HCT116 (cell line): ENCODE measurements at places on chromosomes 6 and 20.

DNA sequence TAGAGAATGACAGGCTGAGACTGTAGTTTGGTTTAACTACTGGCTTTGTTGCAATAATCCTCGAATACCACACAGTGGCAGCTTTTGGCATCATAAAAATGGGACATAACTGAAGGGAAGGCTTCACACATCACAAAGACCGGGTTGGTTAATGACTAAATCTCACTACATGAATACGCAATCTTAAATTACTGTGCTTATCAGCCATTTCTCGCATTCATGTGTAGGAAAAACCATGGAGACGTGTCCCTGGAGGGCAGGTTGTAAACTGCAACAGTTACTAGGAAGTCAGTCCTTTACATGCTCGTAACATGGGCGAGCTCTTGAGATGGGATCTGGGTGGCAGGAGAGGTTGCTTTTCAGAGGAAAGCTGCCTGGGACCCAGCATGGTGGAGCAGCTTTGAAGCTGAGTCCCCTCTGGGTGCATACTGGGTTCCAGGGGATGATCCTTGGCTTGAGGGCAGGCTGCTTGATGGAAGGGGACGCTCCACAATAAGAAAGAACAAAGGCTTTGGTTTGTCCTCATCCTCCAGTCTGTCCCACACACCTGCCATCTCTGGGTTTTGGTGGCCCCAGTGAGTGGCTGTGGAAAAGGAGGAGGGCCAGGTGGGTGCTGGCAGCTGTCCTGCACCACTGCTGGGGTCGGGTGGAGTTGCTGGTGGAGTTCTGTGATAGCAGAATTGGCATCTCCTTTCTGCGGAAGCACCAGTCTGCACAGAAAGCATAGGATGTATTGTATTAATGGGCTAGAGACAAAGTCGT is 2.1 kb downstream of the RPS21 start:
- no peak for DNase-seq

- no peak for DNase-seq
Observed at GRCh38 chr6:121205569-121205968, 128.7 kb downstream of the TBC1D32 start.

GRCh38 chr6:157539421-157539822 is 158.4 kb downstream of the ZDHHC14 start:
- DNase-seq, result no peak

DNA sequence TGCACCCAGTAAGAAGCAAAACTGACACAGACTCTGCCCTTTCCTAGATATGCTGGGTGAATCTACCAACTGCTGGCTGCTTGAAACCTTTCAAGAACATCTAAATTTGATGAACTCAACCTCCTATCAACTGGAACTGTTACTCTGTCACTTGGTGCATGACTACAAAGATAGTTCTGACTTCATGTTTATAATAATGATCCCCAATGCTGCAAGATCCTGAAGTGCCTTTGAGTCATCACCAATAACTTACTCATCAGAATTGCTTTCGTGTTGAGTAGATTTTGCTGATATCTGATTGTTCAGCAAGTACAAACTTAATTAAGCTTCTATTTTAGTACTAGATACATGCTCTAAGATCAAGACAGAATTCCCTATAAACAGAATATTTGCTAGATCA is 100.2 kb upstream of the ARMC2 start:
- DNase-seq, result no peak

GRCh38 chr20:58149437-58150091 is 78.9 kb downstream of the ANKRD60 start:
- no peak for DNase-seq

GRCh38 chr6:2416128-2416712 is 170.8 kb upstream of the GMDS start:
- DNase-seq, result no peak

- no peak for DNase-seq
Observed at GRCh38 chr6:17724341-17724740, 17.6 kb upstream of the NUP153 start.

- DNase-seq, result no peak
Observed at GRCh38 chr6:170421921-170422320, 115.4 kb downstream of the FAM120B start.

GRCh38 chr6:168368936-168369335 is 49.4 kb upstream of the DACT2 start:
- no peak for DNase-seq

- no peak for DNase-seq
Observed at GRCh38 chr20:10761232-10761631, 87.4 kb upstream of the JAG1 start.

- DNase-seq, result no peak
Observed at GRCh38 chr6:167736486-167737204, 90.1 kb upstream of the AFDN start.

DNA sequence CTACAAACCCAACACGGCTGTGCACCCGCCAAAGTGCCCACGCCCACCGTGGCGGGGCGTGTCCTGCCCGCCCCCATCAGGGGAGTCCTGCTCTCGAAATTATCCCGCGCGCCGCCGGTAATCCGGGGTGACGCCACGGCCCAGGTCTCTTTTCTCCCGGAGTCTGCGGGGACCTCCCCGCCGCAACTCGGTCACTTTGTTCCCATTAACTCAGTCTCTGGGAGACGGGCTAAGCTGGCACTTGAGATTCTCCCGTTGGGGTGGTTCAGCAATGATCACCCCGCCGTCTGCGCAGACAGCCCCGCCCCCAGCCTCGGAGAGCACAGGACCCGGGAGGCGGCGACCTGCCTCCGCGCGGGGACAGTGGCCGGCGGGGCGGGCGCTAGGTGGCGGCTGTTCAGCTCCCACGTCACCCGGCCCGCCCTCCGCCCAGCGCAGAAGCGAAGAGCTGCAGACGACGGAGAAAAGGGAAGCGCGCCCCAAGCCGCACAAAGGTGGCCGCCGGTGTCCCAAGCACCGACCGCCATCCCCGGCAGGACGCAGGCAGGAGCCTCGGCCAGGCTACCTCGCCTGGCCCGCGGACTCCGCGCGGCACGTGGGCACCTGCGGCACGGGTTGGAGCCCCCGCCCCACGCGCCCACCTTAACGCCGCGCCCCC is 31.5 kb downstream of the SF3B5 start:
- DNase-seq, result peak; percentile 57

DNA sequence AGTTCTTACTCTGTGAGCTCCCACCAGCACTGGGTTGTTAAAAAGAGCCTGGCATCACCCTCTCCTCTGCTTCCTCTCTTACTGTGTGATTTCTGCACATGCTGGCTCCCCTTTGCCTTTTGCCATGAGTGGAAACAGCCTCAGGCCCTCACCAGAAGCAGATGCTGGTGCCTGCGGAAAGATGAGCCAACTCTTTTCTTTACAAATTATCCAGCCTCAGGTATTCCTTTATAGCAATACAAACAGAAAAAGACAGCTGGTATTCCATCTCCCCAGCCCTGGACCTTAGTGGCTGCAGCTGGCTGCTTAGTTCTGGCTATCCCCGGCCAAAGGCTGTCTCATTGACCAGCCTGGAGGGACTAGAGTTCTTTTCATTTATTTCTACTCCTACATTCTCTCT is 129.1 kb downstream of the IMPG1 start:
- no peak for DNase-seq

GRCh38 chr20:22418738-22419137 is 165.6 kb downstream of the FOXA2 start:
- DNase-seq, result no peak

DNA sequence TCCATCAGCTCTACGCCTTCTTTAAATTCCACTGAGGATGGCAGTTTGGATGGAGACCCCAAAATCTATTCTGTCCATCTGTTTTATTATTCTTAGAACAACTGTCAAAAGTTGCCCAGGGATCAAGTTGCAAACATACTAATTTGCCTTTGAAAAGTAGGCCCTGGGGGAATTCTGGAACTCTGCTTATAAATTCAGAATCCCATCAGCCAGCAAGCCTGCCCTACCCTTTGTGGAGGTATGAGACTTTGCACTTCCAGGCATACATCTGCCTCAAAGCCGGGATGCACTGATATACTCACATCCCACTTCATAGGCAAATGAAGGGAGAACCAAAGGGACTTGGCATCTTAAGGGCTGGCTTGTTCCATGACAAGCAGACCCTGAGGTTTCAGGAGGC is 93.6 kb downstream of the INSM1 start:
- DNase-seq, result no peak

- no peak for DNase-seq
Observed at GRCh38 chr20:44936510-44936909, 23.7 kb downstream of the TOMM34 start.

DNA sequence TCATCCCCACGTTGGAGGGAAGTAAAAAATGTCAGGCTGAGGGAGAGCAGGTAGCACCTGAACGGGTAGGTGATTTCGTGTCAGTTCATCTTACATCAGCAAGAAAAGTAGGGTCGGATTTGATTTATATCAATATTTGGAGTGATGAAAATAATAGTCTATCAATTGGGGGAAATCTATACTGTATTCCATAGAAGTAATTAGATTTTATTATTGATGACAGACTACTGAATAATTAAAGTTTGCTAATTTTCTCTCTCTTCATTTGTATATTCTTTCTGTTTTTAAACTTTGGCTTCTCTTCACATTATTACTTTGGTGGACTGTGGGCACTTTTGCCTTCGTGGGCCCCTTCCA is 78.4 kb downstream of the OLIG3 start:
- no peak for DNase-seq

- no peak for DNase-seq
Observed at GRCh38 chr20:62792182-62792939, 3.9 kb upstream of the MRGBP start.

DNA sequence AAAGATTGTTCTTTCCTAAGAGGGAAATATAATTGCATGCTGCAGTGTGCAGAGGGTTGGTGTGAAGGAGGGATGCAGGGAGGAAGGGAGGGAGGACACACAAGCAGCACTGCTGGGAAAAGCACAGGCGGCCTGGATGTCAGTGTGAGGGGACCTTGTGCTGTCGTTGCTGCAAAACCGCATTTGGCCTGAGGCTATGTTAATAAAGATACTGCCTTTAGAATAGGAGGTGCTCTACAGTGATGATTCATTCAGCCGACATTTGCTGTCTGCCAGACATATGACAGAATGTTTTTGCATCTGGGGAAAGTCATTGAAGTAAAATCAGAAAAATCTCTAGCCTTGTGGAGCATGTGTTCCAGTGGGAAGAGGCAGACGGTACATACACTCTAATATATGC is 50.5 kb upstream of the TRIM26 start:
- DNase-seq, result no peak

- DNase-seq, result no peak
Observed at GRCh38 chr6:28764014-28764723, 159.6 kb downstream of the TRIM27 start.

DNA sequence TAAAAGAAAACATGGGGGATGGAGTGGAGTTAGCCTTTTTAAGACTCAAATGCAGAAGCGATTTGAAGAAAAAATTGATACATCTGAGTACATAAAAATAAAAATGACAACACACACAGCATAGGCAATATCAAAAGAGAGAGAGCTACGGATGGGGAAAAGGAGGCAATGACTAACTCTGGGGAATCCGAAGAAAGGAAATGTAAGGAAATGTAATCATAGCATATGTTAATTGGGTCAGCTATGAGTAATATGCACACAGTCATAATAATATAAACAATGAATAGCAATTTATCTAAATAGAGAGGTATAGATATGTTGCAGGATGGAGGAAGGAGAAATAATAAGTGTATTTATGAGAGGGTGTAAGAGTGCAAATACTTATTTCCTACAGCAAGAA is 83.4 kb downstream of the NOL4L start:
- no peak for DNase-seq

GRCh38 chr6:47197682-47198640 is 111.7 kb downstream of the TNFRSF21 start:
- DNase-seq, result no peak

DNA sequence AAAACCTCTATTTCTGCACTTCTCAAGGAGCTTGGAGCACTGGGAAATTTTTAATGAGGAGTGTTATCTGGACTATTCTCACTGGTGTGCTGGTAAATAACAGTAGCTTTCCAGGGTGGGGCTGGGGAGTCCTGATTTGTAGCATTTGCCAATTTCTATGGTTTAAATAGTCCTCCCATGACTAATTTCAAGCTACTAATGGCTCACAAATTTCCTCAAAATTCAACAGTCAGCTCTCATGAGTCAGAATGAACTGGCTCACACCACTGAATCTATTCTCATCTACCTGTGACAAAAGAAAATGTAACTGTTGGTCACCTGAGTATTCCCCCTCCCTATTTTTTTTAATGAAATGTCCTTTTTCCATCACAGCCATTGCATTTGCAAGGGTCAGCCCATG is 449.6 kb downstream of the KIF16B start:
- DNase-seq, result no peak

DNA sequence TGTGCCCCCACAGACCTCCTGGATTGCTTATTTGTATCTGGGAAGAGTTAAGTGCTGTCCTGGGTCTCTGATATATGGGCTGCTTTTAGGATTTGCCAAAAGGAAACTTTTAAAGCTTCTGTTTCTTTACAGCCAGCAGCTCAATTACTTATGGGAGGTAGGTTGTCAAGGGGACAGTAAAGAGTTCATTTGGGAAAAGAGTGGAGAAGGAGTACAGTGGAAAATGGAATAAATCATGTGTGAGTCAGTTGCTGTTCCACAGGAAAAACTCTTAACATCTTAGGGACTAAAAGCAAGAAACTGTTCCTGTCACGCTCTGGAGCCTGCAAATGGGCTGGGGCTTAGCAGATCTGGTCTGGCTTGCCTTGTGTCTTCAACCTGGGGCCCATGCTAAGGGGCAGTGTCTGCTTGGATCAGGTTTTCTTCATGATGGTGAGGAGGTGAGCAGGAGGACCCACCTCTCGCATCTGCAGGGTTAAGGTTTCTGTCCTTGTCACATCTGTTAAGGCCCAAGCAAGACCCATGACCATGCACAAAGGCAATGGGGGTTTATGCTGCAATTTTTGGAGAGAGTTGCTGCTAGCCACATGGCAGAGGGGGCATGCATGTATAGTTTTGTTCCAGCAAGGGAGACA is 8.7 kb upstream of the CST1 start:
- DNase-seq, result no peak

DNA sequence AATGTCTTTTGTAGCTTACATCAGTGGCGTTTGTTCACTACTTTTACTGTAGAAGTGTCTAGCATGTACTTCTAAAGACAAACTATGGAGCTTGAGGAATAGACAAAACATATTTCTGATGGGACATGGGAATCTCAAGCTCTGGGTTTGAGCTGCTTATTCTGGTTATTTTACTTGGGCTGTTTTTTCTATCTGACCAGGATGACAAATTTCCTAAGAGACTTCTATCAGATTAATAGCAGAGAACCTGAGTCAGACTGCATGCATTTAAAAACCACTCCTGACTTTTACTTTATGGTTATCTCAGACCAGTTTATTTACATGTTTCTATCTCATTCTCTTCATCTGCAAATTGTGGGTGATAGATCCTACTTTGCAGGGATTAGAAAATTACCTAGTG is 1282.3 kb upstream of the GJE1 start:
- DNase-seq, result no peak

DNA sequence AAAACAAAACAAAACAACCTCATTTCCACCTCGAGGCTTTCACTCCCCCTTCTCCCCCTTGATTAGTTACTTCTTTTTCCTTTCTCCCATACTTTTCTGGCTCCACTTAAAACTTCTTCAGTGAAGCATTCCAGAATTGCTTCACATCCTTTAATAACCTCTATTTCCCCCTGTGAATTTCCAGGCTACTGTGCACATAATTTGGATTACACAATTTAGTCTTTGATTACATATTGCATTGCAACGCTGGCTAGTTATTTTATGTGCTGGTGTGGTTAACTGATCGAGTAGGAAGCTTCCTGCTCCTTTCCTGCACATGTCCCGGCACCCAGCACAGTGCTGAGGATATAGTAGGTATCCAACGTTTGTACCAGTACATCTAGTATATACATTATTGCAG is 28.1 kb upstream of the EEF1E1 start:
- DNase-seq, result no peak
